GM13977 (cell line): ENCODE measurements at places on chromosomes 7 and 10.

- no peak for DNase-seq
These were observed 12.9 kb downstream of the OIT3 start for GRCh38 chr10:72906446-72906845.

- DNase-seq: no peak
These were observed 798 bp downstream of the BLNK start for GRCh38 chr10:96270571-96270970.

- DNase-seq: peak; percentile 78
These were observed 163.5 kb downstream of the SH3PXD2A start for GRCh38 chr10:103691723-103692435.

DNA sequence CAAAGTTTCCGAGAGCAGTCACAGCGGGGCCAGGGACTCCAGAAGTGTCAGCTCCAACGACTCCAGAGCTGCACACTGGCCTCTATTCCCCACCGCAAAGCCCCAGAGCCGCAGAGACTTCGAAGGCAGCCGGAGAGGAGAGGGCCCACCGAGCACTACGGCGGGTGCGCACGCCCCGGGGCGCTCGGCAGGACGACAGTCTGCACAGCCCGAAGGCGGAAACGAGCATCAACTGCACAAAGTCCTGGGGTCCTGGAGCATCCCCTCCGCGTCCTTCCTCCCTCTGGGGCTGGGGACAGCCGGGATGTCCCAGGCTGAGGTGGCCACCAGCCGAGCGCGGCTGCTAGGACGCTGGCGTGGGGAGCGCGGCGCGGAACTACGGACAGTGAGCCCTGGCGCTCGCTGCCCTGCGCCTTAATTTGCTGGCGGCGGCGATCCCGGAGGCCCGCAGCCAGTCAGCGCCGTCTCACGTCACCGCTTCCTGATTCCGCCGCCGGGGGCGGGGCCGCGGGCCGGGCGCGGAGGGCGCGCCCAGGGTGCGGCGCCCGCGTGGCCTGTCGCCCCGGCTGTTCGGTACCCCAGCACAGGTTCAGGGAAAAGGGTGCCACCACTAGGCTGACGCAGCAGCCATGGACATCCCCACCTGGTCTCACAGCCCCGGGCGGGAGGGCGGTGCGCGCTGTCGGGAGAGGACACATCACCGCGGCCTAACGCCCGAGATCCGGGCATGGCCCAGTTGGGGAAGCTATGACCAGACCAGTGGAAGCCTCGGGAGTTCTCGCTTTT lies at the start of gene TBX20:
TSS of gene TBX20 (minus strand) at position 391 of the 786 bp plus-strand sequence. CDS start 480 bp downstream, outside the sequence.
- no peak for DNase-seq

DNA sequence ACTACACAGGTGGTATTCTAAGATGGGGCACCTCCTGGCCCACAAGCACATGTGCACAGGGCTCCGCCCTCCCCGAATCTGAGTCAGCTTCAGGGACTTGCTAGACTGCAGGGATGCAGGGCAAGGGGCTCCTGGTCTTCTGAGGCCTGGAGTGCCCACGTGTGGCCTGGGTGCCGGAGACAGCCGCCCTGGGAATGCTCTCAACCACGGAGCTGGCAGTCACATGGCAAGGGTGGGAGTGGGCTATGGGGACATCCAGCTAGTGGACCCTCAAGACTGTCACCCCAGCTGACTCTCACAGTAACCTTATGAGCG lies 42.7 kb downstream of the CFAP46 start:
- DNase-seq: no peak

DNA sequence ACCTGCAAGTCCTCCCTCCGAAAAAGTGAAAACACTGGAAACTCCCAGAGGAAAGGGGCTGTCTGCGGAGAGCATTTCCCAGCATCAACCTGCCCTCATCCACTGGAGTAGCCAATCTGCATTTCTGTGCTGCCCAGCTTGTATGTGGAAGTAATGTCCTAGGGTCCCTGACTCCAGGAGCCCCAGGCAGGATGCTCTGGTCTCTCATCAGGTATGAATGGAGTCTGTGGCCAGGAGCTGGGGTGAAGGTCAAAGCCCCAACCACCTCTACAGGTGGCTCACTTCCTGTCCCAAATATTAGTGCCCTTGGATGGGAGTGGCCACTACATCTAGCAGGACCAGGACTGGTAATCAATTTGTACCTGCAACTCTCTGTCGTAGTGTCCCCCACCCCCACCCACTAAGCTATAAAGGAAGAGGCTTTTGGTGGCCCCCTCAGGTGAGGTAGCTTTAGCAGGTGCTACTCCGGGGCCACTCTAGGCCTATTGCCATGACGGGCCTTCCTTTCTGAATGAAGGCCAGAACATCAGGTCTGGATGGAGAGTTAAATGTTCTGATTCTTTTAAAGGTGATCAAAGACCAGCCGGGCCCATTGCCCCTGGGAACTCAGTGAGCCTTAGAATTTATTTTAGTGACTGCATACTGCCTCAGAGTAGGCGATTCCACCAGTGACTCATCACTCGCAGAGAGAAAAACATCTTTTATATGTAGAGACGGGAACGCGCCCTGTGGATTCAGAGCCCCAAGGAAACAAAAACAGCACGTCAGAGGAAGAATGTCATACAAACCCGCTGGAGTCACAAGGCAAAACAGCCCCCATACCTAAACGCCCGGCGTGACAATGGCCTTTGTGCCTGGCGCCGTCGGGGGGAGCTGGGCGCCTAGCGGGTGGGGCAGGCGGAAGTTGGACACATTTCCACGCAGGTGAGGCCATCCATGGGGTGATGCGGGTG lies 13.0 kb downstream of the EN2 start:
- DNase-seq: no peak

- no peak for DNase-seq
These were observed 60.4 kb downstream of the VIPR2 start for GRCh38 chr7:159084069-159084801.

DNA sequence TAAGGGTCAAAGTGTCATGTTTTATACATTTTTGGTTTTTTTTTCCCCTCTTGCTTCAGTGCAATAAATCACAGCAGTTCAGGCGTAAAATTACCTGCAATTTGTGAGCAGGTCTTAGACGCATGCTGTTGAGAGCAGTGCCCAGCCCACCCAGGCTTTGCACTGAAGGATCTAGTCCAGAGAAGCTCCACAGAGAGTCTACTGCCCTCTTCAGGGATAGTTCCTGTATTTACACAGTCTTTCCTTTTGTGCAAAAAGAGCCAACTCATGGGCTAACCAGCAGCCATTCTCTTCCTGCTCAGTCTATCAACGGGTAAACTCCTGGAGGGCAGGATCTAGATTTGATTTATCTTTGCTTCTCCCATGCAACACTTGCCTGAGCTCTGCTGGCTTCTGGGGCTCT lies 82.2 kb upstream of the NAMPT start:
- DNase-seq: peak; percentile 24

GRCh38 chr7:23680414-23681405 lies 711 bp downstream of the FAM221A start:
- DNase-seq: peak; percentile 42

DNA sequence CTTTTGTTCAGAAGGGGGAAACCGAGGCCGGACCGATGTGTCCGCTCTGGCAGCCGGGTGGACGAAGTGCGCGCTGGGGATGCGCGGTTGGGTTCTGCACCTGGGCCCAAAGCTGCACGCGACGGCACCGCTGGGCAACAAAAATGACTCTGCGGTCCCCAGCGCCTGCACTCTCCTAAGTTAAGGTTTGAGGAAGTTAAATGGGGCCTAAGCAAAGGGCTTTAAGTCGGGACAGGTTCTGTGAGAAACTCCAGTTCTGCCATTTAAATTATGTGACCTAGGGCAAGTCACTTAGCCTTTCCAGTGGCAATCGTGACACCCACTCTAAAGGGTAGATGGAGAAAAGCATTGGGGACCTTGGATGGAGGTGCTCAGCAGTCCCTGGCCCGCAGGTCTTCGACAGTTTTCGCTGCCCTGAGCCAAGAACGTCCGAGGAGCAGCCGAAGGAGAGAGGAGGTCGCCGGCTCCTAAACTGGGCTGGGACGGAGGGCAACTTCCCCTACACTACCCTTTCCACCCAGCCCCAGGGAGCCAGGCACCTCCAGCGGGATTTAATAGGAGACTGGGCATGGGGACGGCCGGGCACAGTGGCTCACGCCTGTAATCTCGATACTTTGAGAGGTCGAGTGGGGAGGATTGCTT lies 534 bp upstream of the ACBD5 start:
- peak; percentile 33 for DNase-seq

GRCh38 chr7:139656387-139656786 lies 121.4 kb downstream of the HIPK2 start:
- no peak for DNase-seq

DNA sequence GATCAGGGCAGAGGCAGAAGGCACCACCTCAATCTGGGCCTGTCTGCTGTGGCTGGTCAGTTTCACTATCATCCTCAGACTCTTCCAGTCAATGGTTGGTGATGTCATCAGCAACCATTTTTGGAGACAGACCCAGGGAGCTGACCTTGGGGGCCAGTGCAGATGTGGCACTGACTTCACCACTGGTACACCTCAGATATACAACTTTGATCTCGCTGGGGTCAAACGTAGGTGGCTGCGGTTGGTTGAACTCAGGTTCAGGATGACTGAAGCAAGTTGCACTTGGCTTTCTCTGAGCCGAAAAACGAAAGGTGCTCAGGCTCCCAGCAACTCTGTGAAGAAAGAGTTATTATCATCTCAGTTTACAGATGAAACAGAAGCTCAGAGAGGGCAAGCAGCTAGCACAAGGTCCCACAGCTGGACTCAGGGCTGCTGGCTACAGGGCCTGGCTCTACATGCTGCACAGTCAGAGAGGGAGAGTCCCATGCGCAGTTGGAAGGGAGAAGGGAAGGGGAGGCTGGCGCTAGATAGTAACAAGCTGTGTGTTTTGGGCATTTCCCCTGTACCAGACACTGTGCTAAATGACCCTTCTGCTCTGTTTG lies 27.2 kb downstream of the ANKRD16 start:
- DNase-seq: peak; percentile 82

DNA sequence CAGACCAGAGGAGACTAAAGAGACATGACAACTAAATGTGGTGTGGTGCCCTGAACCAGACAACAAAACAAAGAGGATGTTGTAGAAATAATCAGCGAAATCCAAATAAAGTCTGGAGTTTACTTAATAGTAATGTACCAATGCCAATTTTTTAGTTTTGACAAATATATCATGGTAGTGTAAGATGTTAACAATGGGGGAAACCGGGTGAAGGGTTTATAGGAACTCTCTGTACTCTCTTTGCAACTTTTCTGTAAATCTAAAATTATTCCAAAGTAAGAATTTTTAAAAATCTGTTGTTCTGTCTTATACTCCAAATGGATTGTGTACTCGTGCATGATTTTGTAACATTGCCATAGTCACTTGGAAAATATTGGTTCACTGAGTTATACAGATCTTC lies 129.3 kb downstream of the CNNM2 start:
- no peak for DNase-seq

DNA sequence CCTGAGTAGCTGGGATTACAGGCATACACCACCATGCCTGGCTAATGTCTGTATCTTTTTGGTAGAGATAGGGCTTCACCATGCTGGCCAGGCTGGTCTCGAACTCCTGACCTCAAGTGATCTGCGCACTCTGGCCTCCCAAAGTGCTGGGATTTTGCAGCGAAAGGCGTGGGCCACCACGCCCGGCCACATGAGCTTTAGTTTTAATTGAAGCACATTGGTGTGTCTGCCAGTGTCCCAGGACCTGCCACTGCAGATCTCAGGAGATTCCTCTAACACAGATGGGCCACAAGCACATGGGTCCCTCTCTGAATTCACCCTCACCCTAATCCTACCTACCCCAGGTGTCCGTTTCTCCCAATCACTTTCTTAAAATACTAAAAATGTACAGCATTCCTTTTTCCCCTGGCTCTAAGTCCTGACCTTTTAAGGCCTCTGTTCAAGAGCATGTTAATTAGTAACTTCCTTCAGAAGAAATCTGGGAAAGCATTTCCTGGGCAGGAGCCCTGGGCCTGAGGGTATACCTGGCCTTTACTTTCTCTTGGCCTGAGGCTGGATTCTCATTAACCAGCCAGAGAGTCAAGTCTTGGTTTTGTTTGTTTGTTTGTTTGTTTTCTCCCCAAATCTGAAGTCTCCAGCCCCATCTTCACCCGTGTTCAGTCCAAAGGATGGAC lies 82.6 kb downstream of the PRPF18 start:
- no peak for DNase-seq

DNA sequence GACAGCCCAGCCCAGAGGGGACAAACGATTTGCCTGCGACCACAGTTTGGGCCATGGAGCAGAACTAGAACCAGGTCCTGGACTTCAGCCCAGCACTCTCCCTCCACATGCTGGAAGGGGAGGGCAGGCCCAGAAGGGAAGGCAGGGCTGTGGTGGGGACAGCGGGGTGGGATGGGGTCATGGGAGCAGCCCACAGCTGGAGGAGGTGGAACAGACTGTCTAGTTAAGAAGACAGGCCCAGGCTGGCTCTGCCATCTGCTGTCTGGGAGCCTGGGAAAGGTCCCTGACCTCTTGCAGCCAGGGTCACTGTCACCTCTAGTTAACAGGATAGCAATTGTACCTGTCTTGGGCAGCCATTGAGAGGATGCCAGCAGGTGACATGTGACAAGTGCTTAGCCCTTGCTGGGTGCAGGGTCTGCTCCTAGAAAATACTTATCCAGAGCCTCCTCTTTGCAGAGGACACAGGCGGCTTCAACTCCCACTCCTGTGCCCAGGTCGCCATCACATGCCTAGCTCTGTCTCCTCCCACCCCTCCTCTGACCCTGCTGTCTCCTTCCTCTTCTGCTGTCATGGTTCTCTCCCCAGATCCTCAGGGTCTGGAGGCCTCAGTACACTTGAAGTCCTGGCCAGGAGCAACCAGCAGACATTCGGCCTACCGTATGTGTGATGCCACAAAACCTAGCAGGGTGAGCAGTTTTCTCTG lies 37.0 kb upstream of the CHST15 start:
- no peak for DNase-seq

DNA sequence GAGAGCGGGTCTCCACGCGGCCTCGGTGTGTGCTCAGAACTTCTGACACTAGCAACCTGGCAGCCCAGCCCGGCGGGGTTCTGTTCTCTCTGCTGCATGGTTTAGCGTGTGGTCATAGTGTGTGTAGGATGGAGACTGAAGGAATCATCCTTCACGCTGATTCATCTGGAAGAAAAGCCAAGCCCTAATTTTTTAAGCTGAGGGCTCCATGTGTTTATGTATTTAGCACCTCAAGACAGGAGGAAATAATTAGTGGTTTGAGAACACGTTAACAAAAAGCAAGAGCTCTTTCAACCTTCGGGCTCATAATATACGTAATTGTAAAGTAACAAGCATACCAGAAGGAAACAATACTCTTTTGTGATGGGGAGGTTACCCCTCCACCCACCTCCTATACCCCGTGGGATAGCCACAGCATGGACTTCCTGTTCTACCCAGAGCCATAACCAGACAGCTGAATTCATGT lies 504.6 kb upstream of the MKI67 start:
- DNase-seq: no peak

GRCh38 chr7:84021292-84021908 lies 173.2 kb downstream of the SEMA3A start:
- DNase-seq: no peak

- DNase-seq: no peak
These were observed 78.0 kb upstream of the AGBL3 start for GRCh38 chr7:134908289-134908688.
